ENCODE measurements at places on chromosomes 7 and 10.

GRCh38 chr7:137480401-137480800 lies 136.9 kb upstream of the PTN start:
- DNase-seq = no peak

GRCh38 chr7:78768859-78769258 lies 684.6 kb downstream of the MAGI2 start:
- no peak for DNase-seq

GRCh38 chr10:88243202-88243744 lies 339.8 kb downstream of the RNLS start:
- DNase-seq = no peak

DNA sequence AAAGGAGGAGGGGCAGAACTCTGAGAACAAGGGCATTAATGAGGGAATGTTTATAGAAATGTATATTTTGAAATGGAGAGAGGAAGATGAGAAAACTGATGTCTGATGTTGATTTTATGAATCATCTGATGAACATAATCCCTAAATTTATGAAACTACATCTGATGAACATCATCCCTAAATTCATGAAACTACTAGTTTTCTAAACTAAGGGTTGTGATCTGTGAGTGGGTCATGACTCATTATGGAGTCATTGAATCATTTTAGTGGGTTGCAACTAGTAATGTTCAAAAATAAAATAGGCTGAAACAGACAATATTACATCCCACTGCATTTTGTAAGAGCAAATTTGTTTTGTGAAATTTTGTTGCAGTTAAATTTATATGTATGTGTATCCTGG lies 442.6 kb upstream of the TEX47 start:
- no peak for DNase-seq

GRCh38 chr7:135708041-135708440 lies 19.9 kb downstream of the SLC13A4 start:
- no peak for DNase-seq

- DNase-seq = no peak
Observed at GRCh38 chr7:152527610-152528032, 91.8 kb upstream of the KMT2C start.

DNA sequence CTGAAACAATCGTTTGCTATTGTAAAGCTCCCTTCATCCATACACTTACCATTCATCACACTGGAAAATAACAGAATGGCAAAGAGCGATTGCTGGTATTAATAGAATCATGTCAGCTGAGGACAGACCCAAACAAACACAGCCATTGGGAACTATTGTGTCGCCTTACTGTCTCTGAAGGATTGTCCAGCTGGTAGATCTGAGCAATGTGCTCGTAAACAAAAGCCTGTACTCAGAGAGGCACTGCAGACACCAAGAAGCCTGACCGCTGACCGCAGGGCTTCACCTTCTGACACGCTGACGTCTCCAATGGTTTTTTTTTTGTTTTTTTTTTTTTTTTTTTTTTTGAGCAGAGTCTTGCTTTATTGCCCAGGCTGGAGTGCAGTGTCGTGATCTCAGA lies 151.0 kb upstream of the FRMD4A start:
- no peak for DNase-seq

DNA sequence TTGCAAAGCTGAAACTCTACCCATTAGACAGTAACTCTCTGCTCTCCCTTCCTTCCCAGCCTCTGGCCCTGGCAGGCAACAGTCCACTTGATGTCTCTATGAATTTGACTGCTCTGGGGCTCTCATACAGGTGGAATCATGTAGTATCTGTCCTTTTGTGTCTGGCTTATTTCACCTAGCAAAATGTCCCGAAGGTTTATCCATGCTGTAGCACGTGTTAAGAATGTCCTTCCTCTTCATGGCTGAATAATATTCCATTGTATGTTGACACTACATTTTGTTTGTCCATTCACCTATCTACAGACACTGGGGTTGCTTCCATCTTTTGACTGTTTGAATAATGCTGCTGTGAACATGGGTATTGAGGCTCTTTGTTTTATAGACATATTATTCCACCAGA lies 128.9 kb downstream of the EGFR start:
- no peak for DNase-seq

DNA sequence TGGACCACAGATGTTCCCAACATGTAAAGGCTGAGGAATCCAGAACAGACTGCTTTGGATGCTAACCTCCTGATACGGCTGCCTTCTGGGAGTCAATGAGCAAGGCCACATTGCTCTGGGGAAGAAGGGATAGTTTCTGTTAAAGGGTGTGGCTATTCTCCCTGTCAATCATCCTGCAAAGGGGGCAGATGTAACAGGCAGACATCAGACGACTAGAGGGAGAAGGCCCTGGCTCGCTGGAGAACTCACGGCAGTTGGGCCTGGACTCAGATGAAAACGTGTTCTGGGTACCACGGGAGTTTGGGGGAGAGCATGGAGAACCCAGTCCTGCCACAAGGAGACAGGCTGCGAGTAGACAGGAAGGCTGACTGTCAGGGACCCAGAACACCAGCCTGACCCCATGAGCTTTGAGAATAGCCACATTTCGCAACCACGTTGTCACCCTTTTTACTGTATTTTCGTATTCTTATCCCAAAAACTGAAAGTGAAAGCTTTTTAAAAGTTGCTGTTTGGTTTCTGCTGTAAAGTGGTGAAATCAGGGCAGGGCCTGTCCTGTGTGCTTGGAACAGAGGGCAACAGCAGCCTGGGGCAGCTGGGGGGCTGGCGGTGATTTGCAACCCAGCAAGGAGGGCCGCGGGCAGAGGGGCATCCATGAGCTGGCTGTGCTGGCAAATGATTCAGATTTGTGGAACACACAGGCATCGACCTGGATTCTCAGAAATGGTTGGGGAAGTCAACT lies 95.3 kb downstream of the MYOF start:
- DNase-seq = no peak

GRCh38 chr10:131853610-131853964 lies 47.2 kb upstream of the PPP2R2D start:
- DNase-seq = no peak

DNA sequence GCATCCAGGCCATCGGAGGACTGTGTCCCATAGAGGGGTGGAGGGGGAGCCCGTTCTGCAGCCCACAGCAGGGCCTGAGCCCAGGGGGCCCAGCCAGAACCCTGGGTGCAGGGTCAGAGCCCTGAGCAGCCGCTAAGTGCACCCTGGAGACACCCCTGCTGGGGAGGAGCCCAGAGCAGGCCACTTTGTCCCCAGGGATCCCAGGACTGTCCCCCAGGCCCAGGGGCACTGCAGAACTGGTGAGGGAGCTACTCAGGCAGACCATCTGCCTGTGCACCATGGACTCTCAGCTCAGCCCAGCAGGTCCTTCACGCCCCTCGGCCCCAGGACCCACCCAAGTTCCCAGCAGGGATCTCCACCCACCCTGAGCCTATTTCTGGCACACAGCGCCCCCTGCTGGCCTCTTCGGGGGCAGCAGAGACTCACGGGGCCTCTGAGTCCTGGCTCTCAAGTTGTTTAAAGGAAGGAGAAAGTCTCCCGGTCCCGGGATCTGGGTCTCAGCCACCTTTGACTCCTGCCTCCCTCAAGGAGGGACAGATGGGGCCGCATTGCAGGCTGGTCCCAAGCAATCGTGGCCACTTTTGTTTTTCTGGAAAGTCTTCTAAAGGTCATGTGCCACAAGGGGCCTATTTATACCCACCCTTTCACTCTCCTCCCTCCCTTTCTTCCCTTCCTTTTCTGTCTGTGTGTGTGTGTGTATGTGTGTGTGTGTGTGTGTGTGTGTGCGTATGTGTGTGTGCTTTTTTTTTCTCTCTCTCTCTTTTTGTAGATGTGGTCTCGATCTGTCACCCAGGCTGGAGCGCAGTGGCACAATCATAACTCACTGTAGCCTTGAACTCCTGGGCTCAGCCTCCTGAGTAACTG lies 90.3 kb downstream of the MYL10 start:
- peak; percentile 46 for DNase-seq

- DNase-seq = no peak
Observed at GRCh38 chr7:47337531-47337930, 244.4 kb downstream of the TNS3 start.

DNA sequence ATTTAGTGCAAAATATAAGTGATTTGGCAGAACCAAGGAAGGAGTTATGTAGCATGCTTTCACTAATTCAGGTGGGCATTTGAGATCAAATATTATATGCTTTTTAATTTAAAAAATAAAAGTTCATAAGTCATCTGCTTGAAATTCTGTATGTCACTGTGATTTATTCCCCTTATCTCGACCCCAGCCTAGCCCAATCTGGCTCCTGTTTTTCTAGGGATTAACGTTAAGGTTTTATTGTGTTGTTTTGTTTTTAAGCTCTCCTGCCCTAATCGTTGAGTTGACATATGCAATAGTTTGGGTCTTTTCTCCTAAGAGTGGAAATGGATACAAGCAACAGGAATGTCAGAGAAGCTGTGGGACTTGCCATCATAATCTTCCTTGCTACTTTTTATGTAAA lies 42.6 kb downstream of the WIPF3 start:
- no peak for DNase-seq

GRCh38 chr7:15626041-15626440 lies 60.4 kb downstream of the MEOX2 start:
- DNase-seq = no peak

- DNase-seq = no peak
Observed at GRCh38 chr7:41170466-41170865, 532.4 kb downstream of the INHBA start.

- DNase-seq = no peak
Observed at GRCh38 chr10:81679291-81679690, 195.7 kb upstream of the NRG3 start.

DNA sequence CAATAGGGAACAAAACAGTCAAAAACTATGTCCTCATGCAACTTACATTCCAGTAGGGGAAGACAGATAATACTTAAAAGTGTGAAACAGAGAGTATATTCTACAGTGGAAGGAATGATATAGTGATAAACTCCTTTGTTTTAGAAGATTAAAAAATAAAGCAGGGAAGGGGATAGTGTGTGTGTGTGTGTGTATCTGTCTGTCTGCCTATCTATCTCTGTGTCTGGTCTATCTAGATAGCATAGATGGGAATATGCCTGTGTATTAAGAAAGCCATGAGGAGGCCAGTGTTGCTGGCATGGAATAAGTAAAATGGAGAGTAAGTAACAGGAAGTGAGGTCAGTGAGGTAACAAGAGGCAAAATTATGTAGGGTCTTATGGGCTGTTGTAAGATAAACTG lies 42.2 kb downstream of the EXOC6 start:
- no peak for DNase-seq

Measured in CD8-positive, alpha-beta T cell (primary cell).